ENCODE measurements at places on chromosomes 3 and 15.
A peak's percentile ranks its signal among the peaks of the same experiment; 100 is the strongest.

DNA sequence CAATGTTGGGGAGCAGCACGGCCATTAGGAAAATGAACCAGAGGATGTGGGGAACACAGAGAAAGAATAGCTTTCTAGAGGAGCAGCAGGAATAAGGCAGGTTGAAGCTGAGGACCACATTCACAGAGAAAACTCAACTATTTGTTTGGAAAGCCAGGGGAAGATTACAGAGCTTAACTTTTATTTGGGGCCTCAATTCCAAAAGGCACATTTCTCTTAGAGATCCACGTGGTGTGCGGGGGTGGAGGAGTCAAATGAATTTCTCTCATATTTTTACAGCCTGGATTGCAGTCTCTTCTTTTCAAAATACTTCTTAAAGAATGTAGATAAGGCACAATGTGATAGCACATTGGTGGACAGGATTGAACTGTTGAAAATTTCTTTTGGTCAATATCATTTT, 253.7 kb downstream of the ROBO1 start:
- no peak for DNase-seq

DNA sequence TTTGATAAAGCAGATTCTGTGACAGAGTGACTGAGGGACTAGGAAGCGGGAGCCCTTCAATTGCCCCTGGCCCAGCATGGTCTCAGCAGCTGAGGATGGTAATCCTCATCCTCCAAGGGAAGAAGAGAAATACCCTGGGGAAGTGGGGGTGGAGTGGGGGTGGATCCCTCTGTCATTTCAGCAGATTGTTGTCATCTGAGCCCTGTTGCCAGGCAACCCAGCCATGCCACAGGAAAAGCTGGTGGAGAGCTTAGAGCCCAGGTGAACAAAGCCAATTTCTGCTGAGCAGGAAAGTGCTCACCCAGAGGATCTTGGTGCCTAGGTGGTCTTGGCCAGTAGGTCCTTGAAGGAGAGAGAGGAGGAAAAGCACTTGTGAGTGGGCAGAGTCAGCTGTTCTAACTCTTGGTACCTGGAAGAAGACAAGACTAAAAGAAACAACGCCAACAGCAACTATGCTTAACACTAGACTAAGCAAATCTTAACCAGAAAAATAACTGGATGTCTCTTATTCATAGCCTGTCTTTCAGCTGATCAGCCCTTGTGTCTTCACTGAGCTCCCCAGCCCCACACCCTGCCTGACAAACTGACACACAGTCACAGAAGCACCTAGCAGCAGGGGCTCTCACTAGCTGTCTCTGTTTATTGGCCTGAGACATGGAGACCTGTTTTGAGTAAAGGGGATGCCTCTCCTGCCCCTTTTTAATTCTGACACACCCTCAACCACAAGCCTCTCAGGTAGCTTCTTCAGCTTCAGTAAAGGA, 40.1 kb upstream of the DCLK3 start:
- no peak for DNase-seq

DNA sequence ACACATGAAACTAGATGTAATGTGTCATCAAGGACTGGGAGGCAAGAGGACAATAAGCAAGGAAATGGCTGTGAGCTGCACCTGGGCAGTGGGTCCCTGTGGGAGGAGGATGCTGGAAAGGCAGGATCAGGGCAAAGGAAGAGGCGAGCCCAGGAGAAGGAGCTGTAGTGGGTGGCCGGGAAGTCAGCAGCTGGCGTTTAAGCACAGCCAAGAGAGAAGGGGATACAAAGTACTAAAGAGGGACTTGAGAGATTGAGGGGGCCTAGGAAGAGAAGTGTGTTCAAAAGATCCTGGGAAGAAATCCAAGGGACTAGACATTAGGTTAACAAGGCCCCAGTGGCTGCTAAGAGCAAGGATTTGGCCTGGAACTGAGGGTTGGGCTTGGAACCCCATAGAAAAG, 188.5 kb upstream of the SLC24A5 start:
- no peak for DNase-seq

GRCh38 chr3:53616321-53616720, 121.9 kb downstream of the CACNA1D start:
- DNase-seq, result no peak

DNA sequence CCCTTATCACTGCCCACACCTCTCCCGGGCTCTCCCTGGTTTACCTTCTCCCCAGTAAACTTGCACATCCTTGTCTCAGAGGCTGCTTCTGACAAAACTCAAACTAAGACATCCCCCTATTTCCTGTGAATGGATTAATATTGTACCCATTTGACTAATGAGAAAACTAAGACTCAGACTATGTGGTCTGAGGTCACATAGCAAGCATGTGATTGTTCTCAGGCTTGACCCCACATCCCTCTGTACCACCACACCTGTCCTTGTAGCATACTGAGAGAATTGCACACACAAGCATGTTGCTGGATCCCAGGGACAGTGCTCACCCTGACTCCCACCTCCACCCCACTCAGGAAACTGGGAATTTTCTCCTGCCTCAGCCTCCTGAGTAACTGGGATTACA, 90.7 kb upstream of the HES1 start:
- DNase-seq, result no peak

GRCh38 chr15:68319997-68320396, 42.5 kb downstream of the FEM1B start:
- no peak for DNase-seq

- peak; percentile 10 for DNase-seq
Observed at GRCh38 chr15:69225355-69226022, 65.1 kb downstream of the GLCE start.

DNA sequence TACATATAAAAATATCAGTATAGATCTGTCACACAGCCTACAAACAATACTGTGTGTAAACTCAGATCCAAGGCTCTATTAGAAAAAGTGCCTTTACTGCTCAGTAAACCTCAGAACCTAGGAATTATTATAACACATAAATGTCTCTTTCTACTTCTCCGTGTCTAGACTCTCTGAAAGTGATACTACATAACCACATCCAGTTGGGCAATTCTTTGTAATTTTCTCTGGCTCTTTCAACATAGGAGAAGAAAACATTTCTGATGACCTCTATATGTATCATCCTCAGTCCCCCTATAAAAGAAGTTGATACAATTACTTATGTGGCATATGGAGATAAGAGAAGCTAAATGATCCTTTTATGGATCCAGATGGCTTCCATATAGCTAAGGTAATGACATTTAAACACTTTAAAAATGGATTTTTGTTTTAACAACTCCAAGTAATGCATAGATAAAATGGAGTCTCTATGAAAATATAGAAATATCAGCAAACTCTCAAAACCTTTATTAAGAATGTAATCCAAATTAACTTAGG, 104.5 kb downstream of the LSAMP start:
- no peak for DNase-seq

DNA sequence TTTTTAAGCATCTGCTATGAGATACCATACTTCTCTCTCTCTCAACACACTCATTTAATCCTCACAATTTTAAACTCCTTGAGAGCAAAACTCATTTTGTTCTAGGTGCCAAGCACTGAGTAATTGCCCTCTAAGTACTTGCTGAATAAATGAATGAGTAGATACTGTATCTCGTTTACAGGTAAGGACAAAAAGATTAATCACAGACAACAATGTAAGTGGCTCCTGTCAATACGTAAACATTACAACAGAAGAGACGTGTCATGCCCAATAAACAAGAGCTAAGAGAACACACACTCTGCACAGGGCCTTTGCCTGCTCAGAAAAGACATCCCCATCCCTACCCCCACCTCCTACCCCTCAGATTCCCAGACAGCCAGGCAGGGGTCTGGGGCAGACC, 59.8 kb downstream of the CHSY1 start:
- no peak for DNase-seq

- DNase-seq, result no peak
Observed at GRCh38 chr3:35524856-35525255, 114.5 kb upstream of the ARPP21 start.

GRCh38 chr3:156108616-156109015, 11.8 kb upstream of the KCNAB1 start:
- DNase-seq, result no peak

DNA sequence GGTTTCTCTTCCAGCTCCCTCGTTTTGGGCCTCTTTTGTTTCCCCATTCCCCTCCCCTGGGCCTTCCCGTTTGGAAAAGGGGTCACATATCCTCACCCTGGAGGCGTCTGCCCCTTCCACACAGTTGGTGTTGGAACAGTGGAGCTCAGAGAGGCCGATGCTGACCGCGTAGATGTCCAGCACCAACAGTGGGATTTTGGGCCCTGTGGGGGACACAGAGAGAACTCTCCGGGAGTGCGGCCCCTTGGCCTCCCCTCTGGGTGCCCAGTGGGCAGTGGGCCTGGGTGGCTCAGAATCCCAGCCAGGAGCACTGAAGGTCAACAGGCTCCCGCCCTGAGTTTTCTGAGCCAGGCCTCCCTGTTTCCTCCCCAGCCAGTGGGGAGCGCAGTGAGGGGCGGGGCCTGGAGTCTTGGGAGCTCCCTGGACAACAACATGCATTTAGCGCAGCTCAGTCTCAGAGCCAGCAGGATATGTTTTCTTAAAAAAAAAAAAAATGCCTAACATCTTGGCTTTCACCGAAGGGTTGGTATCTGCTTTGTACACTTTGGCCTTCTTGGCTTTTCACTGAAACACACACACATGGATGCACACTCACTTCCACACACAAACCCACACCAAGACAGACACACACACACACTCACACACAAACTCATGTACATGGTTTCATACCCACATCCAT, 670 bp upstream of the ISLR start:
- no peak for DNase-seq

GRCh38 chr15:51163843-51164242, 69.1 kb upstream of the TNFAIP8L3 start:
- DNase-seq, result no peak

DNA sequence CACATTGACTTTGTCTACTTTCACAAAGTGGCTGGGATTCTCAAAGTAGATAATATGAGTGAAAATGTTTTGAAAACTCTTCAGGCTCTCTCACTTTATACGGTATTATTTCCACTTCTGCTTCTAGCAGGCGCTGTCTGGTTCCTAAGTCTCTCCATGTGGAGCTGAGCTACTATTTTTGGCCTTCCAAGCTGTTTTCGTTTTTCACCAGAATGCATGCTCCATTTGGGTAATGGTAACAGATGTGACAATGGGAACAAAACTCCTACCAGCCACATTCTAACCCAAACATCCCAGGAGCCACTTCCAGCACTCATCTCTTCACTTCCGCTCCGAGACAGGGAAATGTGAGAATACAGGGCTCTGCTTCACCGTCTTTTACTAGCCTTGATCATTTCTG, 586.7 kb downstream of the NTRK3 start:
- no peak for DNase-seq

GRCh38 chr3:87836026-87836425, 222.8 kb downstream of the CGGBP1 start:
- DNase-seq, result no peak

- no peak for DNase-seq
Observed at GRCh38 chr15:70093070-70093469, 4.6 kb downstream of the TLE3 start.

GRCh38 chr3:7489417-7489816, 628.5 kb downstream of the GRM7 start:
- no peak for DNase-seq

- no peak for DNase-seq
Observed at GRCh38 chr15:63507878-63508818, 3.8 kb downstream of the USP3 start.

DNA sequence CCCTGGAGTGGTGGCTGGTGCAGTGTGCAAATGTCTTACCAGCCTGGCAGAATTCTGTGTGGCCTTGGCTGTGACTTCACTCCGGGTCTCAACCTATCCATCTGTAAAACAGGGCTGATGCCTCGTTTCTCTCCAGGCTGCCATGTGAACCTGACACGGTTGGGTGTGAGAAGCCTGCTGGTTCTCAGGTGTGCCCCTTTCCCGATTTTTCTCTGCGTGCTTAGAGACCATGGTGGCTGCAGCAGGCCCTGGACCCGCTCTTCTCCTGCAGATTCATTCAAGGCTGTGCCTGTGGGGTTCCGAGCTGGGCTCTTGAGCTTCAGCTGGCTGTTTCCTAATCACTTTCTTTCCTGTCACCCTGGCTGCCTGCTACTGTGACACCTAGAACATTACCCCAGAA, 38.9 kb downstream of the EEFSEC start:
- DNase-seq, result no peak

DNA sequence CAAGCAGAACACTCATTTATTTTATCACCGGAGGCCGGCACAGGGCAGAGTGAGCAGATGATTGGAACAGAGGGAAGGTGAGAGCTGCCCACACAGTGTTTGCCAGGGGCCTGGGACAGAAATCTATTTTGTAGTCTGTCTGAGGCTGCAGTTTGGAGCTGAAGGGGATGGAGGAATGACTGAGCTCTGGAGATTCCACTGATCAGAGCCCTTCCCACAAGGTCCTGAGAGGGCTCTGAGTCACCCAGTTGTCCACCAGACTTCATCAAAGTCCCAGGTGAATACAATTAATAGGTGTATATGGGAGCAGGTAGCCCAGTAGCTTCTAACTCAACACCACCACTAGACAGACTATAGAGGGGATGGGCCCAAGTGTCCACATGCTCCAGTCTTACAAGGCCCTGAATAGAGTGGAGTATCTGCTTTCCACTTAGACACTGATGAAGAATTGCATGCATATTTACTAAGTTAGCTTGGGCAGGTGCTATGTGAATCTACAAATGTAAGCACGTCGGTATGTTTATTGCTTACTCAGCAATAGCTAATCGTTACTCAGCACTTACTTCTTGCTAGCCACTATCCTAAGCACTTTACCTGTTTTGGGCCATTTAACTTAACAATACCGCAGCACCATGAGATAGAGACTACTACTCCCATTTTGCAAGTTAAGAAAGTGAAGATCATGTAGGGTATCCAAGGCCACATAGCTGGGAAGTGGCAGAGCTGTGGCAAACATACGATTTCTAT, 2.7 kb upstream of the STARD5 start:
- DNase-seq, result no peak

DNA sequence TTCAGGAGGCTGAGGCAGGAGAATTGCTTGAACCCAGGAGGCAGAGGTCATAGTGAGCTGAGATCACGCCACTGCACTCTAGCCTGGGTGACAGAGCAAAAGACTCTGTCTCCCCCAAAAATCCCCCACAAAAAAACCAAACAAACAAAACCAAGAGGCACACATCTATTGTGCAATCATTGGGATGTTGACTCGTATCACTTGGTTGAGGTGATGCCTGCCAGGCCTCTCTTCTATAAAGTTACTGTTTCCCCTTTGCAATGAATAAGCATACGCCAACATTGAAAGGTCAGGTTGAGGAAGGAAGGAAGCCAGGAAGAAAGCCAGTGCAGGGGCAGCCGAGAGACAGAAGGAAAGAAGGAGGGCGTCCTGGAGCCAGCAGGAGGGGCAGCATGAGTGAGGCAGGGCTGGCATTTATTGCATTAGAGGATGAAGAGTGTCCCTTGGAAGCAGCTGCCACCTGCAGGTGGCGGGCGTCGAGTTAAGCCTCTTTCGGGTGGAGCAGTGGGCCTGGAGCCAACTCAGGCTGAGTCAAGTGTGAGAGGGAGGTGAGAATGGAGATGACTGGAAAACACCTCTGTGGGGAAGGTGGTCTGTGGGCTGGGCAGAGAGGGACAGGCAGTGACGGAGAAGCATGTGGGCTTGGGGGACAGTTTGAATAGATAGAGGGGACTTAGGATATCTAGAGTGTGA, 8.3 kb upstream of the CSPG4 start:
- DNase-seq, result peak; percentile 55

DNA sequence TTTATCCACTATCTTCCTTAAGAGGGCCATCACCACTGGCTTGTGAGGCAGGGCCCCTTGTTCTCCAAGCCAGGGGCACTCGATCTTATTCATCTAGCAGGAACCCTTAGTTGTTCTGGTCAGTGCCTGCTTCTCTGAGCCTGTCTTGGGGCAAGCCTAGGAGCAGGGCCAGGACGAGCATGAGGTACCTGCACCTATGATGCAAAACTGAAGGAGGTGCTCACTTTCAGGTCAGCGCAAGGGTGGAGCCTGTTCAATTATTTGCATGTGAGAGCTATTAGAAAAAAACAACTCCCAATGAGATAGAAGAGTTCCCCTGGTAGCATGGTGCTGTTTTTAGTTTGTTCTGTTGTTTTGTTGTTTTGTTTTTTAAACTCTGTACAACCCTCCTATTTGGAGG, 5.0 kb upstream of the CD276 start:
- DNase-seq, result no peak
